ENCODE measurements at places on chromosomes 4 and X. TPM values are rescaled to one million over a fixed set of nuclear protein-coding genes. Genes with fewer than 3 reads are reported as not detected.

Gene NCAPG
- total RNA-seq = 10.1 TPM

Gene RHOXF2
- total RNA-seq = not detected

DNA sequence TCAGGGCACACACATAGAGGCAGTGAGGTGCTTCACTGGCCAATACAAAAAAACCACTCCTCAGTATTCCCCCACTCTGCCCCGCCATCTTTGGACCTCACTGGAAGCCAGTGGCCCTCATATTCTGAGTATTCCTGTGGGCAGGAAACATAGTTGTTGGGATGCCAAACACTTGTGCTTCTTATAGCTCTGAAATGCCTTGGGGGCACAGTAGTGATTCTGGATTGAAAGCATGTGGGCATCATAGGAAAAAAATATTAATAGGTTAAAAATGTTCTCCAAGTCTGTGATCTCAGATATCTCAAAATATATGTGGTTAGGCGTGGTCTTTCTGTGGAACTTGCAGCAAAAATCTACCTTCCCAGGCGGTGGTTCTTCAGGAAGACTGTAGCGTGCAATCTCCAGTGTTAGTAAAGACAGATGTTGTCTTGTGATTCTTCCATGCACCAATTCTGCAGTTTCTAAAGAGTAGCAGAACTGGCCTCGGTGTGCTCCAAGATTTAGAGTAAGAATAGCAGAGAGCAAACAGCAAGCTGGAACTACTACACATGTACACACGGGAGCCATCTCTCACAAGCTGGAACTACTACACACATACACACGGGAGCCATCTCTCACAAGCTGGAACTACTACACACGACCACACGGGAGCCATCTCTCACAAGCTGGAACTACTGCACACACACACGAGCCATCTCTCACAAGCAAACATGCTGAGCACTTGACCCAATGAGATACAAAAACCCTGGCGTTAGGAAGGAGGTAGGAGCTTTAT lies 8.0 kb upstream of the TENM3 start:
- no peak for DNase-seq

GRCh38 chr4:104424989-104425388 lies 69.7 kb downstream of the CXXC4 start:
- no peak for DNase-seq

GRCh38 chrX:111124418-111124817 lies 28.4 kb downstream of the PAK3 start:
- DNase-seq = no peak

DNA sequence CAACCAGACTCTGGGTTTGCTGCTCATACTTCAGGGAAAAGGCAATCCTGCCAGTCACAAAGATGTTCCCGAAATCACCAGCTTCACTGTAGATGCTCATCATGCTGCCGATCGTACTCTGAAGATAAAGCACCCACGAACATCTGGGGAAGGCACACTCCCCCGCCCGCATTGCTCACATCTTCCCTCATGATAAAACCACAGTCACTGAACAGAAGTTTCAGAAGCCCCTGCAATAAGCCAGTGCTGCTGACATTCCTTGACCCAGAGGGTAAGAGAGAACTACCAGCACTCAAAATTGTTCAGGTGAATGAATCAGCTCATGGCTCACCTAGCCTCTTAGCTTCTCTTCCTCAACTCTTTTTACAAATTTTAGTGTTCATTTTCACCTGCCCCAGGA lies 43.1 kb downstream of the SRPX2 start:
- DNase-seq = no peak

GRCh38 chr4:36187723-36188333 lies 56.5 kb downstream of the ARAP2 start:
- peak; percentile 62 for DNase-seq

- DNase-seq = no peak
Observed at GRCh38 chrX:123215397-123216089, 31.5 kb downstream of the GRIA3 start.

- DNase-seq = no peak
Observed at GRCh38 chr4:823176-823760, 2.7 kb downstream of the CPLX1 start.

DNA sequence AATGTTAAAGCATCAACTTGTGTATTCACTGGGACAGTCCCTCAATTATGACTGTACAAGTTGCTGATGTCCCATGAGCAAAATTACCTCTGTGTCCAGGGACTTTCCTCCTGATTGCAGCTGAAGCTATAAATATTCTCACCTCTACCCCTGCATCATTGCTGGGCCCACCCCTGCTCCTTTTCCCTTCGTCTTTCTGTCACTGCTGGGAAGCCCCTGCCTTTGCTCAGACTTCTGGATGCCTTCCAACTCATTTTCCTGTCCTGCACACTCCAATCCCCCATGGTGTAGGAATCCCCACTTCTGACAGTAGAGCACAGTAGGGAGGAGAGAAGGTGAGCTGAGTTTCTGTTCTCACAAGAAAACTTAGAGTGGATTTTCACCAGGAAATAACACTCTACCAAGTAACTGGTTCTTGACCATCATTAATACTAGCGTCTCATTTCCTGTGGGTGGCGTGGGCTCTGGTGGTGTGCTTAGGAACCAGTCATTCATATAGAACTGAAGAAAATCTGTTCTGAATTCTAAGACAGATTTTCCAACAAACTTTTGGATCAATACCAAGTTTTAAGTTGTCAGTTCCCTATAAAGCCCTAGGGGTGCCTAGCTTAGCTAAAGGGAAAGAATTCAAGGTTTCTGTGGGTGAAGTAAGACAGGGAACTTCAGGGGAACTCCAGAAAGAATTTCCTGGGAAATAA lies 136.2 kb upstream of the MED14 start:
- DNase-seq = peak; percentile 10

Gene ADH1A
- not detected for total RNA-seq

- peak; percentile 89 for DNase-seq
Observed at GRCh38 chr4:8440492-8441311, at the start of the genes ACOX3 and TRMT44. TSS of gene ACOX3 (minus strand) at chr4:8440723. CDS start at chr4:8416521, 24,202 bp downstream. TSS of gene TRMT44 (plus strand) at chr4:8440777. CDS start at chr4:8440823, 46 bp downstream.

- peak; percentile 5 for DNase-seq
Observed at GRCh38 chr4:137952116-137952515, 290.0 kb downstream of the SLC7A11 start.

Gene SMIM43
- total RNA-seq = 0.83 TPM

DNA sequence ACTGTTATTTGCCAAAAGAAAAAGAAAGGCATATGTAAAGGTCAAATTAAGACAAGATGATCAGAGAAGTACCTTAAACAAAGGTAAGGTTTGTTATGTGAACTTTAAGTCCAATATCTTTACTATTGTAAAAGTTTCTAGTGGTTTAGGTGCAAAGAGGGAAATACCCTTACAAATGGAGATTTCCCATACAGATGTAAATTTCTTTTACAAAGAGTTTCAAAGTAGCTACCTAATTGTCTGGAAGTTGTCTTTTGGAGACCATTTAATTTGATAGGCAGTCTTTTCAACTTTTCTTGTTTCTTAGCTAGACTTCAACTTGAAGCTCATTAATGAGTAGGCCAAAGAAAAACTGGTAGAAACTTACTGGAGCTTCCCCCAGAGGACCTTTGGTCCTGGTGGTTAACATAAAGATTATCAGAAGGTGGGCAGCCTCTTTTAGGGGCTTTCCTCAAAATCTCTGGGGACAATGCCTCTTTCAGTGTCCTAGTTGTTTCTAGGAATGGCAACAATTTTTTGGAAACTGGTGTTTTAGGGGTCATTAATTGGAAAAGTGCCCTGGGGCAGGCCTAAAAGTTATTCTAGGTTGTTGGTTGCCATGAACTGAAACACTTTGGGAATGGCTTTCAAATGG lies 297.3 kb downstream of the GUCY2F start:
- no peak for DNase-seq

Gene AADAT
- total RNA-seq = 3.5 TPM

Gene NPY5R
- not detected for total RNA-seq

- no peak for DNase-seq
Observed at GRCh38 chr4:30671926-30672448, 48.2 kb upstream of the PCDH7 start.

GRCh38 chr4:72205298-72205697 lies 173.5 kb downstream of the NPFFR2 start:
- no peak for DNase-seq

DNA sequence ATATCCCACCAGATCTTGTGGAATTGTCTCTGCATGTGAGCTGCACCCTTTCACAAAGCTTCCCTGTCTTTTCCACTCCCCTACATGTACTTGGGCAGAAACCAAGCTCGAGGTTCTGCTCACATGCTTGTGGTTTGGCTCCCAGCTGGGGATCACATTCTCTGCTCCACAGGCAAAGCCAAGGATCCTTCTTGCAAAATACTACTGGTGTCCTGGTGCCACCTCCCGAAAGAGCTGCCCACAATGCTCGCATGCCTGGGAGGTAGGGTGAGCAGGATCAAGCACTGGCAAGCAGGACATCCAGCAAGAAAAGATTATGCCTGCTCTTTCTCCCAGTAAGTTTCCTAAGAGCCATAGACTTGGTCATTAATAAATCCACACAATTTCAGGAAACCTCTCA lies 45.1 kb upstream of the PPARGC1A start:
- peak; percentile 93 for DNase-seq

- DNase-seq = no peak
Observed at GRCh38 chr4:114905017-114905416, 208.4 kb downstream of the NDST4 start.

Gene PDLIM3
- total RNA-seq = 50.3 TPM

GRCh38 chr4:186400676-186401075 lies 134.7 kb downstream of the F11 start:
- peak; percentile 1 for DNase-seq

GRCh38 chr4:1024882-1025545 lies 13.6 kb downstream of the FGFRL1 start:
- DNase-seq = no peak

GRCh38 chr4:41360921-41361793 lies 104.4 kb downstream of the UCHL1 start:
- peak; percentile 36 for DNase-seq

Gene NPY1R
- total RNA-seq = under 0.01 TPM

DNA sequence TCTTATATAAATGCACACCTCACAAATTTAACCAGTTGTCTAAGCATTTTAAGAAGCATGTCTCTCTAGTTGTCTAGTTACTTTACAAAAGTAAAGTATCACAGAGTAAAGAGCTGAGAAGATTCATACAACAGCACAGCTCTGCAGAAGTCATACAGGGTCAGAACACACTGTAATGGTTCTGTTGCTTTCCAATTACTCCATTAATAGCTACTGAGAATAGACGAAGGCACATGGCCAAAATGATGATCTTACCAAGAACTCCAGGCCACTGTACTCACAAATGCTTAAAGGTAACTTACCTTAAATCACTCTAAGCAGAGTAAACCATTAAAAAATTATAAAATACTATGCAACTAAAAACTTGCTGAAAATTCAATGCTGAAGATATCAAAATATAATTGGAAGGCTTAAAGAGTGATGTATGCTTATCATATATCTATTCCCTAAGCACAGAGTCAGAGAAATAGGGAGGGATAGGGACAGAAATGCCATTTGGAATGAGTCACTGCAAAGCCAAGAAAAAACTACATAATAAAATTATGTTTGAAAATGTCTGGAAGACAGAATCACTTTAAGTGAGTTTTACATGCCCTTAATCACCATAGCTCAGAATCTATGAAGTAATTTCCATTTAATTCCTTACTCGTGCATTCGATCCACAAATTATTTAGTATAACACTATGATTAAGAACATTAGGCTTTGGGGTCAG lies 71.0 kb downstream of the DDX60L start:
- DNase-seq = peak; percentile 33

- DNase-seq = peak; percentile 67
Observed at GRCh38 chrX:15564981-15565579, 35.7 kb downstream of the ACE2 start.

DNA sequence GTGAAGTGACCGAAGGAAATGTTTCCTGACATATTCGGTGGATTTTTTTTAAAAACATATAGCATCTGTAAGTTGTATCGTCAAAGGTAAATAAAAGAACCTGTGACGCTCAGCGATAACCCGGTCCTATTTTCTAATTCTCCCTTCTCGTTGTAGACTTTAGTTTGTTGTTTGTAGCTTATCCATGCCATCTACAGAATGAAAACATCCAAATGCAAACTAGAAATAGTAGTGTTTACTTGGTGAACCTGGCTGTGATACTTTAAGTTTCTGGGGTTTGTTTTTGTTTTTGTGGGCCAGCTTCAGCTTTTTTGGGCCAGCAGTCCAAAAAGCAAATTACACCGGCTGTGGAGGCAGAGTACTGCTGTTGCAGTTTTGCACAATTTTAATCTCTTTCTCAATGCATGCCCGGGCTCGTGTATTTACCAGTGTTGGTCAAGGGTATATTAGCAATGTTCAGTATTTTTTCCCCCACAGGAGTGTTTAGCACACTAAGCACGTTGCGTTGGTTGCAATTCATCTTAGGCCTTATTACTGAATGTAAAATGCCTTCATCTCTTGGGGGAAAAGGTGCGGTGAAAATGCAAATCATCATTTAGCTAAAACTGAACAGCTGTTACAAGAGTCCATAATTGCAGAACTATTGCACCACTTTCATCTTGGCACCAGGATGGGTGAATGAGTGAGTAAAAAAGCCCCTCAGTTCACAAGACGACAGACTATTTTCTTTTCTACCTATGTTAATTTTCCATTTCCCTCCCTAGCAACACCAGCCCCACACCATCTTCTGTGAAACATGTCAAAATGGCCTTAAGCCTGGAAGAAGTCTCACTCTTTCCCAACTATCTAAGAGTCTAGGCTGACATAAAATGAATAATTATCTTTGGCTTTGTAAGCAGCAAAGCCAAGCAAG lies 1.7 kb upstream of the CNOT6L start:
- peak; percentile 37 for DNase-seq

Gene NAT8L
- 0.26 TPM for total RNA-seq

Gene TMEM271
- not detected for total RNA-seq

DNA sequence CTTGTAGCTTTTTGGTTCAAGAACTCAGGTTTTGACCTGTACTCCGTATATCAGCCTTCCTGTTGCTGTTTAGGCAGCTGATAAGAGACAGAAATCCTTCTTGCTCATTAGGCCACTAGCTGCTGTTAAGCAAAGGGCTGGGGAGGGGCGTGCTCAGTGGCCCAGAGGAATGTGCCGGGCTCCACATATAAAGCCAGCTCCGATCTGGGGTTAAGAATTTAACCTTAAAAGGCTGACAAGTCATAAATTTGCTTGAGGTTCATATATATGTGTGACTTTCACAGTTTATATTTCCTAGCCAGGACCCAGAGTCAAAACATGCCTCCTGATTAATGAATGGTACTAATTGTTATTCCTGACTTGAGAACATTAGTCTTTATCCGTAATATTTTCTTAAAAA lies 15.3 kb downstream of the GPC3 start:
- no peak for DNase-seq

DNA sequence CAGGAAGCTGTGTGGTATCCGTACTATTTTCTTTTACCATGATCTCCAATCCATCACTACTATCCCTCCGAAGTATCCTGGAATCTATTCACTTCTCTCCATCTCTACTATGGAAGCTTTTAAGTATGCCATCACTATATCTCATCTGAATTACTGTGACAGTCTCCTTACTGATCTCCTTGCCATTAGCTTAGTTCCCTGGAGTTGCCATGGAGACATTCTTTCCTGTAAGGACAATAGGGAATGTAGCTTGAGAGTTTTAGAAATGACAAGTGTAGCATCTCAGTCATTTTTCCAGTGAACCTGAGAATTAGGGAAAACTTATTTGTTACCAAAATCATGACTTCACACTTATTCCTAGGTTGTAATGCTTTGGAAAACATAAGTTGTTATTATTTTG lies 86.3 kb downstream of the HPGD start:
- DNase-seq = no peak

Gene TCEANC
- 7.3 TPM for total RNA-seq

Data from fibroblast of lung (primary cell).